ENCODE measurements at places on chromosomes 7 and 10.

DNA sequence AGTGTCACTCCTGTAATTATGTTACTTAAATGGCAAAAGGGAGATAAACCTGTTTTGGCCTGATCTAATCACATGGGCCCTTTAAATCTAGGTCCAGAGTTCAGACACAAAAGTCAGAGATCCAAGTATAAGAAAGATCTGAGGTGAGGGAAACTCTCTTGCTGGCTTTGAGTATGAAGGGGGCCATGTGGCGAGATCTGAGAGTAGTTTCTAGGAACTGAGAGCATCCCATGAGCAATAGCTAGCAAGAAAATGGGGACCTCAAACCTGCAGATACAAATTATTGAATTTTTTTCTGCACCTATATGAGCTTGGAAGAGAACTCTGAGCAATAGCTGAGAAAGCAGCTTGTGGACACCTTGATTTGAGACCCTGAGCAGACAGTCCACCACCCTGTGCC lies 27.6 kb downstream of the ANKRD7 start:
- DNase-seq = no peak

DNA sequence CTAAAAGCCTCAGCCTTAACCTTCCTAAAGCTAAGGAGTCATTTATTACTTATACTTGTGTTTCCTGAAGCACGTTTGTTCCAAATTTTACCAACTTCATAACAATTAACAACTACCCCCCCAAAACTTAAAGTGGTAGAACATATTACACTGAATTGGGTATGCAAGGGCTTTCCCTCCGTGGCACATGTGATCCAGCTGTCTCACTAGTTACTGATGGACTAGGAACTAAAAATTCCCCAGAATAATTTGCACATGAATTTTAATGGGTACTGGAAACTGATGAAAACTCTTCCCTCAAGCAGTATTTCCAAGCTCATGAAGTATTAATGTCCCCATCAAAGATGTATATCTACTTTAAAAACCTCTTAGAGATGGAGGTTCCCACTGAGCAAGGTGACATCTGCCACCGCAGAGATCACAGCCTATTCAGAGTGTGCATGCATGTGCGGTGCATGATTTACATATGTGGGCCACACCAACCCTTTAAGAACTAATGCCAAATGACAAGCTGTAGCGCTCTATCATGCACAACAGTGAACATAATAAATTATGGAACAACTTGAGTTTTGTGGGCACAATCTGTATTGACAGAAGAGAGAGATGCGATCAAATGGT lies 139.9 kb upstream of the ADCY1 start:
- DNase-seq = no peak

DNA sequence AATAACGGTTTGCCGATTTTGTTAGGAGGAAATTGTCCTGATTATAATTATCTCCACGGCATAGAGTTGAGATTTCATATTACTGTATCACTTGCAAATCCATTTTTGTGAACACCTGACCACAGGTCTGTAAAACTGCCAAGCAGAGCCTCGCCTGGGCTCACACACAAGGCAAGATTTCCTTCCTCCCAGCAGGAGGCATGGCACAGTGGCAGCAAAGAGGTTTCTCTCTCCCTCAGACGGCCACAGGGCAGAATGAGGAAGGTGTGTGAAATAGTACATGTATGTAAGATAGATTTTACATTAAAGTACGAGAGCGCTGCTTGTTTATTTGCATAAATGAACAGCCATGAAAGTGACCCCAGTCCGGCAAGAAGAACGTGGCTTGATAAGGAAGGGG lies 130.1 kb downstream of the CELF2 start:
- no peak for DNase-seq

GRCh38 chr7:109158246-109158645 lies 588.6 kb downstream of the DNAJB9 start:
- DNase-seq = no peak

- DNase-seq = no peak
These were observed 33.1 kb upstream of the ELMO1 start for GRCh38 chr7:37481722-37482288.

GRCh38 chr10:48444861-48445841 lies 138.7 kb downstream of the MAPK8 start:
- no peak for DNase-seq

GRCh38 chr10:11087372-11087771 lies 69.7 kb downstream of the CELF2 start:
- DNase-seq = no peak

DNA sequence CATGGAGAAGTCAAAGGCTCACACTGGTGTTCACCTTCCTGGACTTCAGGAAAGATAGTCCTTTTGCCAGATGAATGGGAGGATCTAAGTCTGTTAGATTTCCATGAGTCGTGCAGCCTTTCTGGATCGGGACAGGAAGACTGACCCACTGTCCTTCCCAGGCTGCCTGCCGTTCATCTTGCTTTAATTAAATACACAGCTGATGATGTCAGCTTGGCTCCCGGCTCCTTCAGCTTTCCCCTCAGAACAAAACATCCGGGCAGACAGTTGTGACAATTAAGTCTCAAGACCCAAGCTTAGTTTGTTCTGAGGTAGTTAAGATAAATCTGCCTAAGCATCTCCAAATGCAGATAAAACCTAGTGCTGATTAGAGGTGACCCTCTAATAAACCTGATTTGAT lies 58.6 kb downstream of the AUTS2 start:
- no peak for DNase-seq

DNA sequence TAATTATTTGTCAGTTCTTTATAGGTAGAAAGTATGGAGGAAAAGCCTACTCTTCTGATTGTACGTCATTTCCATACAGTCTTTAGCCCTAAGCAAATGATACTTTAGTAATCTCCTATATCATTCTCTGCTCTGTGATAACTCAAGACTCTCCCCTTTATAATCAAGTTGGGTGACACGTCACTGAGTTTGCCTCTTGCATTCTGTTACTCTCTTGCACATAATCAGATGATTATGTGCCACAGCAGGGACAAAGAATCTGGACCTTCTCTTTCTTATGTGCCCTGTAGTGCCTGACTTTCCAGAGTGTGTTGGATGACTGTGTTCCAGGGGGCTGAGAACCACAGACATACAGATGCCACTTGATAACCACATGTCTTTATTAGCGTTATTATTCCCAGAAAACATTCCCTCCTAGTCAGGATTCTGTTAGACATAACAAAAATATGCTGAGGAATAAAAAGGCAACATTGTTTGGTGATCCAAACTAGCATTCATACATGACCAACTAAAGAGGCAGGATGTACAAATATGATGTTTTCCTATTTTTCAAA lies 116.4 kb upstream of the HGF start:
- DNase-seq = no peak

DNA sequence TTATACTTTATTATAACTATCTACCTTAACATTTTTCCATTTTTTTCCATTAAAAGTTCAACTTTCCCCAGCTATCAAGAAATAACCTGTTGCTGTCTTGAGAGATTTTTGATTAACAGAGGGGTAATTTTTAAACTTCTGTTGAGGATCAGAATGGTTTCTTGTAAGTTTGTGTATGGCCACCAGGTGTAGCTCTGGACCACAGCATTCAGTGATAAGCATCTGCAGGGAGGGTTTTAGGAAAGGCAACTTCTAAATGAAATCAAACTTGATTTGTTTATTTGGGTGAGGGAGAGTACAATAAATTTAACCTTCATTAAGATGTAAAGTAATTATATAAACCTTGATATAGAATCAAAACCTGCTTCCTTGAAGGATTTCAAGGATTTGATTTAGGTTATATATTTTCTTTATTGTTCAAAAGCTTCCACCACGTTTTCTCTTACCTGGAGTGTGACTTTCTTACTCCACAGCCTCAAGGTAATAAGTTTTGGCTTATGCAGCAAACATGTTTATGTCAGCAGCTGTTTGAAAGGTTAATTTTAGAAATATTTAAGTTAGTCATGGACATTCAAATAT lies 153.3 kb downstream of the STK31 start:
- DNase-seq = peak; percentile 26

- DNase-seq = peak; percentile 9
These were observed 252.6 kb downstream of the CELF2 start for GRCh38 chr10:11270135-11270857.

- DNase-seq = no peak
These were observed 110.8 kb upstream of the LRGUK start for GRCh38 chr7:134016223-134016941.

DNA sequence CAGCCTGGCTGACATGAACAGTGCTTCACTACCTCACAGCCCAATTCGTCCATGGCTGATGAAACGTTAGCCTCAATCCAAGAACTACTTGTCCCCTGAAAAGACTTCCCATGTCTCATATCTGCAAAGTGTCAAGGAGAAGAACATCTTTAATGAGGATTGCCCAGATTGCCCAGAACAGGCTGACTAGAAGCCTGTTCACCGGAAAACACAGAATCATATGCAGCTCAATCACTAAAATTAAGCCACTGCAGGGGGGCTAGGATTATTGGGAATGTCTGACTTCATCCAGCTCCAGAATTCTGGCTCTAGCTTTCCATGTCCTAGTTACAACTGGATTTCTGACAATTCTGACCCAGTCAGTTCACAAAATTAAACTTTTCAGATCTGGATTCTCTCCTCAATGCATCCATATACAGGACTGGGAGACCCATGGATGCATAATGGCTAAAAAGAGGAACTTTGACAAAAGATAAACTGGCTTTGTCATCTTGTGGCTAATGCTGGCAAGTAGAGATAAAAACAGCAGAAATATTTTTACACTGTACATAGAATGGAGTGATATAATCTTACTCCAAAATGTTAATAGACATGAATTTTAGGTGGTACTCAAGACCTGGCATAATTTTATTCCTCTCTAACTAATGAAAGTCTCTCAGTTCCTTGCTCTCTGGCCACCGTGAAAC lies 467.0 kb upstream of the POT1 start:
- DNase-seq = no peak

GRCh38 chr7:143049362-143049761 lies 2.8 kb upstream of the OR6V1 start:
- DNase-seq = no peak

GRCh38 chr7:88450874-88451273 lies 144.2 kb upstream of the STEAP4 start:
- DNase-seq = no peak

GRCh38 chr7:88357781-88358525 lies 51.3 kb upstream of the STEAP4 start:
- DNase-seq = no peak

DNA sequence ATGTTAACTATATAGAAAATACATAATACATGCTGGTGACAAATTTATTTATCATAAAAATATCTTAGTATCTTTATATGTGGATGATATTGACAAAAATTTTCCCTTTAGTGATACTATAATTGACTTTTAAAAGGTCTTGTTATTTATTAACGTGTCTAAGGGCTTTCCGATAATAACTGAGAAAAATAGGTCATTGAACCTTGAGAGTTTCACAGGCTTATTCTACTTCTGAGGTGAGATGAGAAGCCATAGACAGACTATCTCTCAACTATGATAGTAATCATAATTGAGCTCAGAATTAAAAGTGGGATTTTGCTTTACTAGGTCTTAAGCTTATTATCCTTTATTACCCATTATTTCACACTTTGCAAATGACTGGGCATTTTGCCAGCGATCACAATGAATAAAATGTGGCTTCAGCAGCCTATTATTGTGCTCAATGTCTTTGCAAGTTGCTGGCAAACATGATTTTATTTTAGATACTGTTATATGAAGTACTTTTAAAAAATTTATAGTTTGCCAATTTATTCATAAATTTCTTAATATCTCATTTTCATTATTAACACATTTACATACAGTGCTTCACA lies 574.5 kb downstream of the ZWINT start:
- no peak for DNase-seq

DNA sequence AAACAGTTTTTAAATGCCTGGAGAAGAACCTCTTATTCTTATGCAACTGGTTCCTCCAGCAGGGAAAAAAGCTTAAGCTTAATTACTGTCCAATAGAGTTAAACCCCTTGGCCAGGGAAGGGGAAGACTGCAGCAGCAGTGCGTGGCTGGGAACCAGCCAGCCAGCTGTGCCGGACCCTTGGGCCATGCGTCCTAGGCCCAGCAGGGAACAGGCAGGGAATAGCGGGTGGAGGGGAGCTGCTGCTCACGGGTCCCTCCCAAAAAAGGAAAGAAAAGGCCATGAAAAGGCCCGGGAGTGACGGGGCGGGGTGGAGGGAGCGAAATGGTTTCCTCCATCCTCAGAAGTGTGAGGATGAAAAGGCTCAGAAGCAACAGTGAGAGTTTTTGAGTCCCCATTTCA lies 35.2 kb upstream of the HECW1 start:
- no peak for DNase-seq

DNA sequence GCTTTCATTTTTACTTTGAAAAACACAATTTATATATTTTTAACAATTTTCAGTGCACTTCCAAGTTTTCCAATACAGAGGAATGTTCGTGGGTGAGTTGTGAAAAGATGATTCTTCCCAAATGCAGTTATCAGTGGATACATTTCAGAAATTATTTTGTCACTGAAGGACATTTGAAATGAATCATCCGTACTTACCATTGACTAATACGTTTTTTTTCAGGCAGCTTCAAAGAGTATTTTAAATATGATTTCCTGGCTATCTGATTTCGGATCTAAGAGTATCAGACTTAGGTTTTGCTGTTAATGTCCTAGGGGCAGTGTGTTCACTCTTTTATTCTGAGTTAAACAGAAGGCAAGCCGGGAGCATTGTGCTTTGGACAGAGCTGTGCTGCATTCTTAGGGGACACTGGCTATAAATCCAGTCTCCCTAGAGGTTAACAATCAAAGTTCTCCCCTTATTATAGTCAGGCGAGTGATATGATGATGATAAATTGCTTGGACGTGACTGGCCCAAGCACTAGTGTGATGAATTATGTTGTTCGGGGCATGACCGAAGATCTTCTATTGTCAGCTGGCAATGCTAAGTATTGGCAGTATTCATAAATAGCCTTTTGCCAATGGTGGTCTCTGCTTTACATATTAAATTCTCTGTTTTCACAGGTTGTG lies 4.5 kb downstream of the PTER start:
- no peak for DNase-seq

DNA sequence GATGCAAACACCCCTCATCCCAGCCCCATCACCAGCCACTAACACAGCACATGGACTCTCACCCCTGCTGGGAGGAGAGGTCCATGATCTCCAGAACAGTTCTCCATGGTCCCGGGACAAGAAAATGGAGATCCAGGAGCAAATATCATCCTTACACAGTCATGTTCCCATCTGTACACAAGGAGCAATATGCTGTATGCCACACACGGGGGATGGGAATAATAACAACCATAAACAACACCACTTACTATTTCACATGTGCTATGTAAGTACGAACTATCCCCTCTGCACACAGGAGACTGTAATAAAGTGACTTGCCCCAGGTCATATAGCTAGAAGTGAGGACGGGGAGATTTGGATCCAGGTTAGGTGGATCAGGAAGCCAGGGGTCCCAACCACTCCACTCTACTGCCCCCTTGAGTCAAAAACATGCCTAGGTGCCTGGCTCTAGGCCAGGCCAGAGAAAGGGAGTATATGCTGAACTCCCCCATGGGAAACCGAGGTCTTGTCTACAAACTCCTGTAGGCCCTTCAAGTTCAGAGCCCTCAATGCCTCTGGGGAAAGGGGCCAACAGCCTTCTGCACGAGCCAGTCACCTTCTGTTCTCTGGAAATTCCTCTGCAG lies 34.1 kb downstream of the LRRC20 start:
- no peak for DNase-seq

Measured in non-pigmented ciliary epithelial cell (primary cell).